Activated CD4-positive, alpha-beta T cell treated with anti-CD3 and anti-CD28 coated beads, Interleukin-2, amount 50 U/mL, for 24 hours (primary cell): ENCODE measurements at places on chromosomes 2 and 18.

GRCh38 chr2:68720665-68721064 lies 13.9 kb upstream of the ARHGAP25 start:
- DNase-seq: no peak

- no peak for DNase-seq
Observed at GRCh38 chr2:226754821-226755604, 44.6 kb downstream of the IRS1 start.

DNA sequence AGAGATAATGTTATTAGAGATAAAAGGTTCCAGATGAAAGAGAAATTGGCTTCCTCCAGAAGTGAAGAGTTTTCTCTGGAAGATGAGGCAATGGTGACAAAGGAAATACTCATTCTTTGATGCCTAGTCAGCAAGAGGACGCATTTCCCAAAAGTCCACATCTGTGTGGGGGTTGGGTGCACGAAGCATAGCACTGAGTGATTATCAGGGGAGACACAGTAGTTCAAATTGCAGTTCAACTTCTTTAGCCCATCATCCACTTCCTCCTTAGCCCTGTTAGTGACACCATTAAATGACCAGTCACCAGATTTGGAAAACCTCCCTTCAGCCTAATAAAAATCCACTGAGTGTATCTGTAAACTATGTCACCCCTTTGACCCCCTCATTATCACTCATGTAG lies 80.9 kb upstream of the PHLPP1 start:
- DNase-seq: no peak

- no peak for DNase-seq
Observed at GRCh38 chr18:27713037-27713737, 463.7 kb downstream of the CDH2 start.

DNA sequence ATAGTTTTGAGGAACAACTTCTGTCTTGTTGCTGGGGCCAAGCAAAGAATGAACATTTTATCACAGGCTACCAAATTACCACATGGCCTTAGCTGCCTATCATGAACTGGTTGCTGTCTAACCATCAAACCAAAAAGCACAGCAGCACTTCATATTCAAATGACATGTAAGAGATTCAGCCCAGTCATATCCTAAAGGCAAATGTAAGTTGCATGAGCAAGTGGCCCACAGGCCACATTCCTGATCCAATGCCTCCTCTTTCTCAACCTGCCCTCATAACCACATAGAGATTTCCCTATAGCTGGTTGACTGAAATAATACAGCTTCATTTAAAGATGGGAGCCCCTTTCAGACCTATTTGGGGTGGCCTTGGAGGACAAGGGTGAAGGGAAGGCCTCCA lies 572.3 kb downstream of the IRS1 start:
- DNase-seq: no peak

- DNase-seq: no peak
Observed at GRCh38 chr18:59769129-59769865, 72.1 kb upstream of the CCBE1 start.

DNA sequence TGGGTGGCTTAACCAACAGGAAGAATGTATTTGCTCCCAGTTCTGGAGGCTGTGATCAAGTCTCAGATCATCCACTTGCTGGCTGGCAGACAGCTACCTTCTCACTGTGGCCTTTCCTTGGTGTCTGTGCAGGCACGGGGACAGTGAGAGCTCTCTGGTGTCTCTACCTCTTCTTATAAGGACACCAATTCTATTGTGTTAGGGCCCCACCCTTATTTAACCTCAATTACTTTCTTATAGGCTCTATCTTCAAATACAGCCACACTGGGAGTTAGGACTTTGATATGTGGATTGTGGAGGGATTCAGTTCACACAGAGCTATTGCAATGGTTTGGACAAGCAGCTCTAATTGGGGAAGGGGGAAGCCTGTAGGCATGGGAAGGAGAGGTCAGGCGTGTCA lies 25.3 kb upstream of the IL1RN start:
- DNase-seq: no peak

DNA sequence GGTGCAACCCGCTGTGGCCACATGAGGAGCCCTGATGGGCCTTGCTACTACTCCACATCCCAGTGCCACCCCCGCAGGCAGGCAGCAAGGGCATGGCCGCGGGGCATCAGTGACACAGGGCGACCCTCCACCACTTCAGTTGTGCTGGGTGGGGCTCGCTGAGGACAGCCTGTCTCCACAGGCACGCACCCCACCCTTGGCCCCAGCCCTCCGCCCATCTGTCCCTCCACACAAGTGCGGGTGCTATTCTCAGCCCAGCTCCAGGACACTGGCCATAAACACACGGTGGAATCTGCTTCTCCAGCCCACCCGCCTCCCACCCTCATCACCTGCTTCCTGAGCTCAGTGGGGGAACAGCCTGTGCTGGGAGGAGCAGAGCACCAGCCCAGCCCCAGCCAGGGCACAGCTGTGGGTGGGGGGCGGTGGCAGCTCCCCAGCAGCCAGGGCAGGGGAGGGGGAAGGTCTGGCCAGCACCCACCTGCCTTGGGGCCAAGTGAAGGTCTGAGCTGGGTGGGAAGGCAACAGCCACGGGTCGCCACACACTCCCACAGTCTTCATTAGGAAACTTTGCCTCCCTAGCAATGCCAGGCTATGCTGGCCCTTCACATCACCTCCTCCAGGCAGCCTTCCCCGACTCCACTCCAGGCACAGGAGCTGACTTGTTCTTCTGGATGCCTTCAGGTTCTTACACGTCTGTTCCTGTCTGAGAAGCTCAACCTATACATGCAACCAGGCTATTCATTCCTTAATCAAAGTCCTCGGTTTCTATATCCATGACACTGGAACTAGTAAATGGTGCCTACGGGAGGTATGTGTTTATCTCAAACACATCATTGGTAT lies 16.5 kb downstream of the BIN1 start:
- DNase-seq: no peak
